ENCODE measurements at places on chromosomes 2 and 18. TPM values are rescaled to one million over a fixed set of nuclear protein-coding genes. Genes with fewer than 3 reads are reported as not detected.

The FAHD2A gene
- total RNA-seq = 28.8 TPM

The TFCP2L1 gene
- total RNA-seq = 0.11 TPM

GRCh38 chr2:217512259-217512658, 490.5 kb downstream of the TNS1 start:
- DNase-seq = no peak

- DNase-seq = no peak
Observed at GRCh38 chr2:124875627-124876244, 850.6 kb downstream of the CNTNAP5 start.

DNA sequence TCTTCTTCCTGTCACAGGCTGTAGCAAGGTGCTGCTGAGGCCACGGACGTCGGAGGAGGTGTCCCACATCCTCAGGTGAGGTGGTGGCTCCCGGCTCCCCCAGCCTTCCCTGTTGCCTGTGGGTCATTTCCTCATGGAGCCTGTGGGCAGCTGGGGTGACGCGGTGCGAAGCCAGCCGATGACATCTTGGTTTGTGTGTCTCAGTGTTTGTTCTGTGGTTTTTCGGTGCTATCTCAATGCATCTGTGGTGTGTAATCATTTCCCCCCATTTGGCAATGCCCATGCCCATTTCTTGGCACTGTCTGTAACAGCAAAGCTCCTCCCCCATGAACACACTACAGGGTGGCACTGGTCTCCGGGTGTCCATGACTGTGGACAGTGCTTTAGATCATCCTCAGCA, 6.6 kb downstream of the D2HGDH start:
- no peak for DNase-seq

DNA sequence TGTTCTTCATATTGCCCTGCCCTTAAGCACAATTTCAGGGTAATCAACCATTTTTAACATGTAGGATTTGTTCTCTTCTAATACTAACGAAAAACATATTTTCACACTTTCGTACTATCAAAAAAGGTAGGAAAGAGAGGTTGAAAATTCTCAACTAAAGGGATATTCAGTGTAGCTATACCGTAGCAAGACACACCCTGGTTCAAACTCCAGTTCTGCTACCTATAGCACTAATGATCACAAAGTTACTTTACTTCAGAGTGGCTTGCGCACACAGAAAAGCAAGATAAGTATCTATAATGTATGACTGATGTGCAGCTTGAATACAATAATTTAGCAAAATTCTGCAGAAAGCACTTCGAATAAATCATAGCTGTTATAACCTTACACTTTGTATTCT, 125.8 kb upstream of the CD226 start:
- no peak for DNase-seq

DNA sequence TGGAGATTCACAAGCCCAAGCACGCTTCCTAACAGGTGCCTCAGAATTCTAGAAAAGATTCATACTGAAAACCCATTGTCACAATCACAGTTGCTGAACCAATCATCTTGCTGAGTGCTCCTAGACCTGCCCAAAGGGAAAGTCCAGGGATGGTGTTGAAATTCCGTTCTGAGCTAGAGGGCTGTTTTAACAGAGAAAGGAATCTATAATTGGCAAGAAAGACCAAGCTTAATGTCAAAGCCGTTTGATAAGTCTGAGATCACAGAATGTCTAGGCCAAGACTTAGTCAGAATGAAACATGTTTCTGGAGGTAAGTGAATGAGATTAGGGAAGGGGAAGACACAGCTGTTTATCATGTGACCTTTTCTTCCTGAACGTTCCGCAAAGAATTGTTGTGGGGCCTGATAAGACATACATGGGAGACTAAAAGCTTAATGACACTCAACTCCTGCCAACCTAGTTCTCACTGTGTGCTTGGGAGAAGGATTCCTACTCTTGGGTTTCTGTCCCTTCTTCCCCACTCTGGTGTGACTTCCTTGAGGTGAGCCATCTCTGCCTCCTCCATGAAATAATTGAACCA, 27.5 kb downstream of the PMAIP1 start:
- DNase-seq = no peak

DNA sequence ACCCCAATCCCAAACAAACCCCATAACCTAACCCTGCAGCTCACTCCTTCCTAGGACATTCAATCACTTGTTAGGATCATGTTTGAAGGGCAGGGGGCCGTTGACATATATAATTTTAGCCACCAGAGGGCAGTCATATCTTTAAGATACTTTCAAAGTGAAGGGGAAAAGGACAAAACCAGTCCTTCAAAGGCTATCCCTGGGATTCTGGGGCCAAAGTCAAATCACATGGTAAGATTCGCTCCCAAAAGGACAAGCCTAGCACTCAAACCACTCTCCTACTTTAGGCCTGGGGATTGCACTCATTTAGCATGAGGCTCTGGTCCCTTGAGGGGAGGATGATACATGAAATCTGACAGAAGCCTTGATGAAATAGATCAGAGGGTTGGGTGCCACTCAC, 44.6 kb downstream of the HAUS1 start:
- no peak for DNase-seq
